ENCODE measurements at places on chromosomes 3 and 15.

GRCh38 chr3:72814308-72814707 lies 33.9 kb downstream of the SHQ1 start:
- no peak for DNase-seq

GRCh38 chr15:100919481-100920405 lies 586 bp downstream of the LRRK1 start:
- DNase-seq = peak; percentile 34

GRCh38 chr3:9800529-9800928 lies 7.6 kb downstream of the ARPC4 start:
- DNase-seq = no peak

- DNase-seq = no peak
These were observed 11.1 kb downstream of the SIAH2 start for GRCh38 chr3:150751781-150752263.

- DNase-seq = no peak
These were observed 183.5 kb downstream of the RYR3 start for GRCh38 chr15:33494306-33494705.

GRCh38 chr15:93570527-93570926 lies 481.5 kb upstream of the RGMA start:
- DNase-seq = no peak

- peak; percentile 70 for DNase-seq
These were observed 179.8 kb downstream of the THSD4 start for GRCh38 chr15:71294911-71295602.

DNA sequence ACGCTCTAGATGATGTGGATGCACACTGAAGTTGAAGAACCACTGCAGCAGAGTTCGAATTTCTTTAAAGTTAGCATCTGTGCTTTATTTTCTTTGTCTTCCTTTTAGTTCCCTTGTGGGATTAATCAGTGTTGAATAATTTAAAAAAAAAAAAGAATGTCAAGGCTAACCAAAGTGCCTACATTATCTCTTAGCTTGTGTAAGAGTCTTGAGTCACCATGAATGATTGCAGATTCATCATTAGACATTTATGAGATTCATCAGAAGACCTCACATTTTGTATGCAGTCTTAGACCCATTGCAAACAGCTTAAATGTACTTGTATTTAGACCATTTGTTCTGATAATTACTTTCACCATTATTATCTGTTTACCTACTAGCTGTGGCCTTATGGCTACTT lies 182.2 kb downstream of the FNDC3B start:
- no peak for DNase-seq

- DNase-seq = no peak
These were observed 36.8 kb upstream of the ZDHHC23 start for GRCh38 chr3:113910966-113911365.

GRCh38 chr15:90813796-90814190 lies 54.6 kb upstream of the FURIN start:
- no peak for DNase-seq

DNA sequence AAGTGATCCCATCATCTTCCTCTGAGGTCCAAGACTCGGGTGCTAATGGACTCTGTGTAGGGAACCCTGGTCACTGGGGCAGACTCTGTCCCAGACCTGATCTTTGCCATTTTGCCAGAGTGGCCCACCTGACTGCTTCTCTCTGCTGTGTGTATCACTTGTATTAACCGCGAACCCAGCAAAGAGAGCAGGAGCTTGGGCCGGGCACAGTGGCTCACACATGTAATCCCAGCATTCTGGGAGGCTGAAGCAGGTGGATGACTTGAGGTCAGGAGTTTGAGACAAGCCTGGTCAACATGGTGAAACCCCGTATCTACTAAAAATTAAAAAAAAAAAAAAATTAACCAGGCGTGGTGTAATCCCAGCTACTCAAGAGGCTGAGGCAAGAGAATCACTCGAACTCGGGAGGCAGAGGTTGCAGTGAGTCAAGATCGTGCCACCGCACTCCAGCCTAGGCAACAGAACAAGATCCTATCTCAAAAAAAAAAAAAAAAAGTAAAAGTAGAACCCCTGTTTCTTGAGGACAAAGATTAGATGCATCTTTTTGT lies 32.9 kb upstream of the CYP11A1 start:
- DNase-seq = no peak

- peak; percentile 45 for DNase-seq
These were observed 69.2 kb upstream of the MFGE8 start for GRCh38 chr15:88982304-88982945.

DNA sequence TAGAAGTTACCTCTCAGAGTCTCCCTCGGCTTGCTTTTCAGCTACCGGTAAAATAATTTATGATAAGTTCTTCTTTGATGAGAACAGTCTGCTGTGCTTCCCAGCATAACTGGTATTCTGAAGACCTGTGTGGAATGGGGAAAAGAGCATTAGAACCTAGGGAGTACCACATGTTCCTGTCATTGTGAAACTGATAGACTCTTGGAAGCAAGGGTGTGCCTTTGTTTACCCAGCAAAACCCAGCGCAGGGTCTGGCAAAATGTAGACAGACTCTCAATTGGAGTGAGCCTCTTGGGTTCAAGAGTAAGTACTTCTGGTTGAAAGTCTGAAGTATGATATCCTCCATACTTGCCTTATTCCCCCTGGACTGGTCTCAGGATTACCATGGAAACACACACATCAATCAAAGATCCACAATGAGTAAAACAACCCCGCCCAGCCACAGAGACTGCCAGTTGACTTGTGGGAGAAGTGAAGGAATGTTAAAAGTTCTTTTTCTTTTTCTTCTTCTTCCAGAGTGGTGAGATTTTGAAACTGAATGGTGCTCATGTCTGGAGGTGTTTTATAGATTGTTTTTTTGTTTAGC lies 652.4 kb upstream of the NAALADL2 start:
- DNase-seq = no peak

DNA sequence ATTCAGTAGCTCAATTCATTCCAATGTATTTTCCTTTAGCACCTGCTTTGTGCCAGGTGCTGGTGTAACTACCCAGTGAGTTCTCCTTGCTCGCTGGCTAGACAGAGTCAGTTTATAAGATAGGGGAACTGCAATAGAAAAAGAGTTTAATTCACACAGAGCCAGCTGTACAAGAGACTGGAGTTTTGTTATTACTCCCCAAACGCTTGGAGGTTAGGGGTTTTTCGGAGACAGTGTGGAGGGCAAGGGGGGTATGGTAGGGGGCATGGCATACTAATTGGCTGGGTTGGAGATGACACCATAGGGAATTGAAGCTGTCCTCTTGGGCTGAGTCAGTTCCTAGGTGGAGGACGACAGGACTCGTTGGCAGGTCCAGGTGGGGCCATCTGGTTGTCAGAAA lies 5.4 kb upstream of the CFAP91 start:
- DNase-seq = no peak

DNA sequence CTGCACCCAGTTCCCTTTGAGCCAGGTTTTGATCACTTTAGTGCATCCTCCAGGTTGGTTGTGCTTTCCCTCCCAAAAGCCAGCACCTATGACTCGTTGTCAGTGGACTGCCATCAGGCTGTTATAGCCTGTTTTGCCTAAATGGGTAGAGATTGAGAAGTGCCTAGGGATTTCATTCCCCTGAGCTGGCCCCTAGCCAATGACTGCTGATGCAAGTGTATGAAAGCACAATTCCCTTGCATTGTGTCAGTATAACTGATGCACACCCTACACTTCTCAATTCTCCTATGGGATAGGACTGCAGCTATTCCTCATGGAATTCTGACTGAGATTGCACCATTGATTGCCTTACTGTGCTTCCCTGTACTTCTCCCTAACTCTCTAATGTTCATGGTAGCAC lies 102.1 kb upstream of the ARPP21 start:
- no peak for DNase-seq

DNA sequence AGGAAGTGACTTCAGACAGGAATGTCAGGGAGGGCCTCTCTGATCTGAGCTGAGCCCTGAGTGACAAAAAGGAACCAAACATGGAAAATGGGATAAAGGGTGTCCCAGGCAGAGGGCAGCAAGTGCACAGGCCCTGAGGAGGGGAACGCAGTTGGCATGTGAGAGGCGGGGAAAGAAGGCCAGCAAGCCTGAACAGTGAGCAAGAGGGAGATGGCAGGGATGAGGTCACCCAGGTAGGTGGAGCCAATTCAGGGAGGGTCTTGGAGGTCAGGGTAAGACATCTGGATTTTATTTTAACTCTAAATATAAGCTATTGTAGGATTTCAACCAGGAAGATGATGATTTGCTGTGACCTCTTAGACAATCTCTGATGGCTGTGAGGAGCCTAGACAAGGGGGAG lies 167.7 kb downstream of the LRTM1 start:
- DNase-seq = no peak

DNA sequence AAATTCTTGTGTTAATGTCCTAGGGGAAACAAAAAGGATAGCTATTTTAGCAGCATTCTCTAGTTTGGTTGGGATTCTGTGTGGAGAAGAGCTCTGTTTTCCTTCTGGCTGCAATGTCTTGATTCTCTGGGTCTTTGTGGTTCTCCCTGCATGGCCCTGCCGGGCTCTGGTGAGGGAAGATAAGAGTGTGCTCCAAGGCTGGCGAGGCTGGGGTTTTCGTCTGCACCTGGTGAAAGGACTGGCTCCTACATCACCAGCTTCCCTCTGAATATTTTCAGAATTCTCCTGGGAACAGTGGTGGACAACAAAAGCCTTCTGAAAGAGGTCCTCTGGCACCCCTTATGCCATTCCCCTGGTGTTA lies 38.1 kb upstream of the SFMBT1 start:
- DNase-seq = no peak

- DNase-seq = no peak
These were observed 132.9 kb upstream of the AADACL2 start for GRCh38 chr3:151600783-151601182.

GRCh38 chr3:51371943-51372557 lies 13.0 kb upstream of the MANF start:
- peak; percentile 59 for DNase-seq

GRCh38 chr15:75672646-75673425 lies 25.1 kb downstream of the SNX33 start:
- DNase-seq = no peak

DNA sequence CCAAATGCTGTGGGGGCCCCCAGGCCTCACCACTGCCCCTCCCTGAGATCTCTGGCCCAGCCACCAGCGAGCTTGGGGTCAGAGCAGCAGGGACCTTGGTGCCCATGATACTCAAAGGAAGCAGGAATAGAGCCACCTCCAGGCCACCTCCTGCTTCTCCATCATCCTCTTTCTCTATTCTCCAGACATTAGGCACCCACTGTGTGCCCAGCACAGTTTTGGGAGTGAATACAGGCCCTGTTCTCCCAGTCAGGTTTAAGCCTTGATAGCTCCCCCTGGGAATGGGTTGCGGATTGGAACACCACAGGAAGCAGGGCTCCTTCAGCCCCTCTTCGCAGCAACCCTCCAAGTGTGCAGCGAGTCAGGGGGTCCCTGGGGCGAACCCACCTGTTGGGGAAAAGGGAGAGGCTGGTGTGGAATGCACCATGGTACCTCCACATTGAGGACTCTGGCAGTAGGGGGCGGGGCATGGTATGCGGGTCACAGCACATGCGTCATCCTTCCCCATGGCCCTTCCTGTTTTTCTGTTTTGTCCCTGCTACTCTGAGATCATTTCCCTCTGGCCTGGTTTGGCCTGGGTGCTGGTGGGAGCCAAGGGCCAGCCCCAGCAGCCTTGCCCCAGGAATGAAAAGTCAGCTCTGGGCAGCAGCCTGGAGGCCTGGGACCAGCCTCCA lies 14.2 kb upstream of the SEMA3B start:
- DNase-seq = peak; percentile 95

DNA sequence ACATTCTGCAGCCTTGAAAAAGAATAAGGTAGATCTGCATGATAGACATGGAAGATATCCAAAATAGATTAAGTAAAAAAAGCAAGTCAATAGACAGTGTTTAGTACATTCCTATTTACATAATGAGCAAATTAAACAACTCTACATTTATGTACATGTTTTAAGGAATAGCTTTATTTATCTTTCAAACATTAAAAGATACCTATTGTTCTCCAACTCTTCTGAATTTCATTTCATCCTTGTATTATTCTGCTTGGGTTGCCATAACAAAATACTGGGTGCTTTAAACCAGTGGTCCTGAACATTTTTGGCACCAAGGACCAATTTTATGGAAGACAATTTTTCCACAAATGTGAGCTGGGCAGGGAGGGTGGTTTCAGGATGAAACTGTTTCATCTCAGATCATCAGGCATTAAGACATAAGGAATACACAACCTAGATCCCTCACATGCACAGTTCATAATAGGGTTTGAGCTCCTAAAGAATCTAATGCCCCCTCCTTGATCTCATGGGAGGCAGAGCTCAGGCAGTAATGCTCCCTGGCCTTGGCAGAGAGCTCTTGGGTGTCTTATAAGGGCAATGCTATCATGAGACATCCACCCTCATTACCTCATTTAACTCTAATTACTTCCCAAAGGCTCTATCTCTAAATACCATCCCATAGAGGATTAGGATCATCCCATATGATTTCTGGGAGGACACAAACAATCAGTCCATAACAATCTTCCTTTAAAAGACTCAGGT lies 6.8 kb upstream of the KATNBL1 start:
- no peak for DNase-seq

GRCh38 chr15:43828061-43828657 lies 1.4 kb downstream of the WDR76 start:
- no peak for DNase-seq

DNA sequence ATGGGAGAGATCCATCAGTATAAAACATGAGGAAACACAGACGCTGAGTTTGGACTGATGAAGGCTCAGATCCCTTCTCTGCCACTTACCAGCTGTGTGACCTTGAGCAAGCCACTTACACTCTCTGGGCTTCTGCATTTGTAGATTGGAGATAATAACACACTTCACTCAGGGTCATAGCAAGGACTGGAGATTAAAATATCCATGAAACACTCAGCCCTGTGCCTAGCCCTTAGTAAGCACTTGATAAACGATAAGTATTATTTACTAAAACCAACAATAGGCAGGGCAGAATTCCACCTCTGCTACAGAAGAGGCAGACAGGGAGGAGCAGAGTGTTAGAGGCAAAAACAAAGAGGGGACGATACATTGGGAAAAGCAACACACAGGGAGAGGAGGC lies 420.5 kb upstream of the WNT5A start:
- no peak for DNase-seq

DNA sequence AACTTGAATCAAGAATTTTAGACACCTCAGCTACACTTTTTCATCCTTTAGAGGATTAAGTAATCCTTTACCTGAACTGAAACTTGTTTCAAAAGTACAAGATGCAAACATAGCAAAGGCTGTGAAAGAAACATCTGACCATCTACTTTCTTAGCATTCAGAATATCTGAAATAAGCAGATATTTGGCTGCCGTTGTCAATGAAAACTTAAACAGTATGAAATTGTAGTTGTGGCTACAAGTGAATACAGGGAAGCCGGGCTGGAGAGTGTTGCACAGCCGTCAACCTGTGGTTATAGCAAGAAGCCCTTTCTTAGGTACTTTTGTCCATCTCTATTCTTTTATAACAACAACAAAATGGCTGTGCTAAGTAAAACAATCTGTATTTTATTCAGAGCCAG lies 6.9 kb upstream of the CX3CR1 start:
- DNase-seq = no peak

- DNase-seq = no peak
These were observed 221.1 kb downstream of the CACNA2D3 start for GRCh38 chr3:54343495-54343894.
